Glutamatergic neuron (in vitro differentiated cells): ENCODE measurements at places on chromosomes 11 and 22. TPM values are rescaled to one million over a fixed set of nuclear protein-coding genes. Genes with fewer than 3 reads are reported as not detected.

SCGB2A2 gene
- total RNA-seq = not detected

MS4A6E gene
- not detected for total RNA-seq

APOBEC3G gene
- total RNA-seq = 1.0 TPM

TMEM41B gene
- total RNA-seq = 43.6 TPM

TRIM49C gene
- 1.2 TPM for total RNA-seq

PATE2 gene
- not detected for total RNA-seq

RIBC2 gene
- total RNA-seq = 0.71 TPM

MAPK8IP2 gene
- 143 TPM for total RNA-seq

C11orf42 gene
- total RNA-seq = not detected

- no peak overlapping the region for H3K27ac ChIP-seq
- no peak for DNase-seq
- no peaks in the 10 kb centered on the region for H3K4me1 ChIP-seq
- no peak overlapping the region for H3K4me3 ChIP-seq
These were observed 31.6 kb upstream of the ME3 start for GRCh38 chr11:86703987-86704386.

DNA sequence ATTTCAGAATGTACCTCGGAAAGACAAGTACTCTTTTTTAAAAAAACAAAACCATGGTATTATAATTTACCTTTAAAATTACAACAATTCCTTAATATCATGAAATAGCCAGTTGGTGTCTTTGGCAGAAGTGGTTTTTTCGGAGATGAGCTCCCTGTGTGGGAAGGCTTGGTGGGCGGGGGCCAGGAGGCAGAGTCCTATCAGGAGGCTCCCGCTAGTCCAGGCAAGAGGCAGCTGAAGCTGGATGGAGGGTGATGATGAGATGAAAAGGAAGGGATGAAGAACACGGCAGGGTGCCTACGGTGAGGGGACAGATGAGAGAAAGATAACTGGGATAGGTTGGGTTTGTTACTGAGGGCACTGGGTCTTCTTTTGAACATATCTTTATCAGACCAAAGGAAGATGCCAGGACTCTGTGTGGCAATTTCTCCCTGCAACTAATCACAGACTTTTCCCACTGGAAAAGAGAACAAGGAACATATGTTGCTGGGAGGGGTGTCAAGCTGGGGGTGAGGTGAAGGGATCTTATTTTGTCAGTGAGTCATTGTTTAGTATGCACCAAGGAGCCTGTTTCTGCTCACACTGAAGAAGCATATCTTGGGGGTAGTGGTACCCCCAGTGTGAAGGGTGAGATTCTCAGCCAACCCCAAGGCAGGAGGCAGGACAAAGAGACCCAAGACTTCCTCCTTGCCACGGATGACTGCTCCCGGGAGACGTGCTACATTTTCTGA lies 91.5 kb upstream of the YWHAH start:
- H3K4me3 ChIP-seq = no peak overlapping the region
- H3K36me3 ChIP-seq = peaks cover 15% of the 10 kb centered on the region
- peak overlapping the region; percentile 41 for H3K27ac ChIP-seq
- no peak for DNase-seq

- H3K36me3 ChIP-seq = peaks cover 4% of the 10 kb centered on the region
- no peak overlapping the region for H3K4me3 ChIP-seq
- DNase-seq = no peak
These were observed 75.1 kb upstream of the TSPAN18 start for GRCh38 chr11:44651535-44652155.

GRCh38 chr22:47784367-47784983 lies 1022.0 kb downstream of the TBC1D22A start:
- H3K27me3 ChIP-seq = peaks cover 6% of the 10 kb centered on the region
- H3K27ac ChIP-seq = no peak overlapping the region
- H3K4me1 ChIP-seq = no peaks in the 10 kb centered on the region
- peaks cover 11% of the 10 kb centered on the region for H3K36me3 ChIP-seq
- DNase-seq = no peak

GRCh38 chr11:33706546-33706945 lies 5.9 kb upstream of the C11orf91 start:
- no peaks in the 10 kb centered on the region for H3K27me3 ChIP-seq
- no peak overlapping the region for H3K4me3 ChIP-seq
- no peak overlapping the region for H3K27ac ChIP-seq
- no peak for DNase-seq
- peaks cover 13% of the 10 kb centered on the region for H3K4me1 ChIP-seq

DNA sequence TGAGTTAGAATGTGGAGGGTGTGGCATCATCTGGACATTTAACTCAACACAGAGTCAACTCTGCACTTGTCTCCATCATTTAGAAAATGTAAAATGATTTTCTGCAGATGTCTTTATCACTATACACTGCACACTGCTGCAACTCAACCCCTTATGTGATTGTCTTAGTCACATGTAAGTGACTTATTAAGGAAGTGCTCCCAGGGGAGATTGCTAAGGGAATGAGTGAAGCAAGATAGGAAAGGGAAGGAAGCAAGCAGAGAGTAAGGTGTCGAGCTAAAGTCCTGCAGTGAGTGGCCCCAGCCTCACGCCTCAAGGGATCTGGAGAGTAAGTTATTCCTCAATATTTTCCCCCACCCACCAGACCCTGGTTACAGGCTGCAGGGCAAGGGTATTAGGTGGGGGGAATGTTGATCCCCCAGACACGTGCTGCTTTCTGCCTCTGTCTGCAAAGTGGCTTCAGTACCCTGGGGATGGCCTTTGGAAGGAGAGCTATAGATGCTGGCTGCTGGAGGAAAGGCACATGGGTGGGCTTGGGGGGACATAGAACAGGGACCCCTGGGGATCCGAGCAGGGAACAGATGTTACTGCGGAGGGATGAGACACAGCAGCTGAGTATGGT lies 7.2 kb upstream of the CBX6 start:
- H3K4me1 ChIP-seq = peaks cover 12% of the 10 kb centered on the region
- H3K36me3 ChIP-seq = no peaks in the 10 kb centered on the region
- H3K27ac ChIP-seq = no peak overlapping the region
- no peak for DNase-seq
- H3K4me3 ChIP-seq = peak overlapping the region; percentile 34
- H3K27me3 ChIP-seq = peaks cover 1% of the 10 kb centered on the region

GRCh38 chr11:105244160-105244825 lies 104.7 kb upstream of the CARD18 start:
- H3K4me1 ChIP-seq = no peaks in the 10 kb centered on the region
- no peak overlapping the region for H3K27ac ChIP-seq
- no peaks in the 10 kb centered on the region for H3K36me3 ChIP-seq
- no peak overlapping the region for H3K4me3 ChIP-seq

- H3K4me3 ChIP-seq = no peak overlapping the region
- H3K27ac ChIP-seq = no peak overlapping the region
- H3K27me3 ChIP-seq = peaks cover 5% of the 10 kb centered on the region
- H3K36me3 ChIP-seq = peaks cover 8% of the 10 kb centered on the region
- peaks cover 2% of the 10 kb centered on the region for H3K4me1 ChIP-seq
These were observed 70.3 kb downstream of the SEZ6L start for GRCh38 chr22:26239581-26239980.

DNA sequence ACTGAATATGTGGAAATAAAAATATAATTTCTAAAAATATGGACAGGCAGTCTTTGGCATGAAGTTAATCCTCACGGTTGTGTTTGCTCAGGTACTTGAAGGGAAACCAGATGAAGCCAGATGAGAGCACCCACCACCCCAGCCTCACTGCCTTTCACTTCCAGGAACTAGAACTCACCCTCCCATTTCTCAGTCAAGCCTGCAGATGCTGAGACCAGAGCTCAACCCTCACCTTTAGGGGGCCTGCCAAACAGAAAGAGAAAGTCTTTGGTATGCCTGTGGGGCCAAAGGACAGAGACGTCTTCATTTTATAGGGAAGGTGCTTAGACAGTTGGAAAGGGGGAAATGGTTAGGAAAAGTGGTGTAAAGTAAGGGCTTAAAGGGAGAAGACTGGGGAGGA lies 252.8 kb upstream of the PLET1 start:
- no peak for DNase-seq
- H3K36me3 ChIP-seq = no peaks in the 10 kb centered on the region
- H3K4me1 ChIP-seq = peaks cover 11% of the 10 kb centered on the region
- H3K27ac ChIP-seq = no peak overlapping the region
- peaks cover 1% of the 10 kb centered on the region for H3K27me3 ChIP-seq

- H3K36me3 ChIP-seq = no peaks in the 10 kb centered on the region
- peak overlapping the region; percentile 92 for H3K27ac ChIP-seq
- peak overlapping the region; percentile 92 for H3K4me3 ChIP-seq
- no peak for DNase-seq
These were observed 1.2 kb downstream of the TOB2 start for GRCh38 chr22:41445129-41446056.

DNA sequence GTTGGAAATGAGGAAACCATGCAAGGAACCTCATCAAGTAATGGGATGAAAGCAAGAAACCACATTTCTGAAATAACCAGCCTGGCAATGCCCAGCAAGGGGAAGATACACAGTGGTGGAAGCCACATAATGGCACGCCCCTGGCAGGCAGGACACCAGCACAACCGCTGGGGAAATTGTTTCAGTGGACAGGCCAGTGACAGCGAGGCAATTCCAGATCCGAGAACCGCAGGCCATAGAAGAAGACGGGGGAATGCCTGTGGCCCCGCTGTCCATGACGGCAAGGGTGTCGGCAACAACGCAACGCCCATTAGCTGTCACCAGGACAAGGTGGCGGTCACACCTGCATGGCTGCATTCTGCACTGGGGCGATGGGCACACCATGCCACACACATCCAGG lies 1389.6 kb downstream of the BRD1 start:
- H3K27me3 ChIP-seq = peaks cover 9% of the 10 kb centered on the region
- no peak for DNase-seq
- no peak overlapping the region for H3K4me3 ChIP-seq

GRCh38 chr11:287821-288477 lies 977 bp upstream of the PGGHG start:
- no peak overlapping the region for H3K27ac ChIP-seq

- no peak overlapping the region for H3K27ac ChIP-seq
- H3K36me3 ChIP-seq = peaks cover 6% of the 10 kb centered on the region
- no peak for DNase-seq
- no peak overlapping the region for H3K4me3 ChIP-seq
- H3K27me3 ChIP-seq = peaks cover 3% of the 10 kb centered on the region
- peaks cover 18% of the 10 kb centered on the region for H3K4me1 ChIP-seq
These were observed 91.2 kb upstream of the CSNK2A3 start for GRCh38 chr11:11444027-11444803.

- no peak overlapping the region for H3K4me3 ChIP-seq
- no peaks in the 10 kb centered on the region for H3K36me3 ChIP-seq
- peaks cover 19% of the 10 kb centered on the region for H3K4me1 ChIP-seq
- no peaks in the 10 kb centered on the region for H3K27me3 ChIP-seq
- no peak for DNase-seq
- no peak overlapping the region for H3K27ac ChIP-seq
These were observed 15.5 kb downstream of the CLMP start for GRCh38 chr11:123179586-123179985.

- no peak overlapping the region for H3K27ac ChIP-seq
- no peaks in the 10 kb centered on the region for H3K4me1 ChIP-seq
- H3K36me3 ChIP-seq = no peaks in the 10 kb centered on the region
- H3K4me3 ChIP-seq = no peak overlapping the region
- no peaks in the 10 kb centered on the region for H3K27me3 ChIP-seq
- peak; percentile 36 for DNase-seq
These were observed 1.1 kb upstream of the MRGPRX4 start for GRCh38 chr11:18171377-18172000.

GRCh38 chr11:69209421-69210309 lies 53.9 kb downstream of the SMIM38 start:
- no peak for DNase-seq
- H3K36me3 ChIP-seq = peaks cover 4% of the 10 kb centered on the region
- H3K4me3 ChIP-seq = no peak overlapping the region
- H3K27me3 ChIP-seq = peaks cover 7% of the 10 kb centered on the region

DNA sequence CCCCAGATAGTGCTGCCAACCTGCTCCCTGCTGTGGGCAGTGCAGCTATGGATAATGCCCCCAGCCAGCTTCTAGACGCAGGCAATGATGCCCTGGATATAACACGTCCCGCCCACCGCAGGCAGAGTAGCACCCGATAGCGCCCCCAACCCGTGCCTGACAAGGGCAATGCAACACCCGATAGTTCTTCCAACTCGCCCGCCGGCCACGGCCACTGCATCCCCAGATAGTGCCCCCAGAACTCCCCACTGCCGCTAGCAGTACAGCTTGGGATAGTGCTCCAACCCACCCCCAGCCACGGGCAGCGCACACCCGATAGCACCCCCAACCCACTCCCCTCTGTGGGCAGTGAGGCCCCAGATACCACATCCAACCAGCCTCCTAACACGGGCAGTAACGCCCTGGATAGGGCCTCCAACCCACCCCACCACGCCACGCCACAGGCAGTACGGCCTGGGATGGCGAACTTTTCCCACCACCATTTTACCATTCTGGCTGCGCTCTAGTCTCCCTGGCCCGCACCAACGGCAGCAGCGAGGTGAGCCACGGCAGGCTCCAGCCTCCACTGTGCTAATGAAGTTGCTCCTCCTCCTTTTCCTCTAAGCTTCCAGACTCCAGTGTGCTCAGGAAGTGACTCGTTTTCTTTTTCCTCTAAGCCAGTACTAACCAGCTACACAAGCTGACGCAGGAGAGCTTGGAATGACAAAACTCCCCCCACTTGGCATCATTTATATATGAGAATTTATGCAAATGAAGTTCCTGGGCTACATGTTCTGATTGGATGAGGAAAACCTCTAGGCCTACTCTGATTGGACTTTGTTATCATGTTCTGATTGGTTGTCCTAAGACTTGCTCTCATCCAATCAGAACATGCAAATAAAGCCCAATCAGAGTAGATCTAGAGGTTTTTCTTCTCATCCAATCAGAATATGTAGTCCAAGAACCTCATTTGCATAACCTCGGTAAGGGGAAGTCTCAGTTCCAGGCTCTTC lies 3.0 kb upstream of the RFPL3 start:
- H3K4me3 ChIP-seq = no peak overlapping the region
- DNase-seq = no peak
- H3K4me1 ChIP-seq = peaks cover 7% of the 10 kb centered on the region
- H3K27ac ChIP-seq = no peak overlapping the region
- H3K27me3 ChIP-seq = peaks cover 7% of the 10 kb centered on the region

DNA sequence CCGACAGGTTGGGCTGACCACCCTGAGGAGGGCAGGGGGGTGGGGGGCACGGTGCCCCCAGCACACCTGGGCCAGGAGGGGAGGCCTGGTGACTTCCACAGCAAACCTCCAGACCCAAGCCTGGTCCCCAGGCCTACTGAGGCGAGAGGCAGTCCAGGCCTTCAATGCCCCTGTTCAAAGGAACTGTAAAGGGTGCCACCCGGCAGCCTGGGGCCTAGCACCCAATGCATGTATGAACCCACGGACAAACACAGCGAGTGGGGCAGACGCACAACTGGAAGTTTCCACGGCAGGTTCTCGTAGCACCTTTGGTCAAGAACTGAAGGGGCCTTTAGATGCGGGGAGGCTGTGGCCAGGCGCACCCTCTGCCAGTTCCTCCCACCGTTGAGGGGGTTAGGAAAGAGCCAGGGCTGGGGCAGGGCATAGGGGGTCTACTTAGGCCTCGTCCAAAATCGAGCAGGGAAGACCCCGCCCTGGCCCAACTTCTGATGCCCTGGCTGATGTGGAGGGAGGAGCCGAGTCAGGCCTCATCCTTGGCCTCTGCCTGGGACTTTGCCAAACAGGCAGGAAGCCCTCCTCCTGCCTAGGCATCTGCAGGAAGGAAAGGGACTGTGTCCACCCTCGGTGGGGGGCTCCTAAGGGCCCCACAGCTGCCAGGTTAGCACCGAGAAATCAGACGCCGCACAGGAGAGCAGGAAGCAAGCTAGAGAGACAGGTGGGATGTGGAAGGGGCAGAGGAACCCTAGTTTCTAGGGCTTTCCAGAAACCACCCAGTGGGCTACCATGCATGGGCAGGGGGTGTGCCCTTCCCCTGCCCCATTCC lies 6.6 kb downstream of the CBX6 start:
- no peak overlapping the region for H3K27ac ChIP-seq
- H3K36me3 ChIP-seq = peaks cover 4% of the 10 kb centered on the region
- peaks cover 21% of the 10 kb centered on the region for H3K4me1 ChIP-seq
- peaks cover 5% of the 10 kb centered on the region for H3K27me3 ChIP-seq
- no peak overlapping the region for H3K4me3 ChIP-seq
- DNase-seq = no peak
